ENCODE measurements at places on chromosomes 12 and 14.

- ATAC-seq, result no peak
Measured at GRCh38 chr12:93790472-93791152, 113.4 kb downstream of the CRADD start.

DNA sequence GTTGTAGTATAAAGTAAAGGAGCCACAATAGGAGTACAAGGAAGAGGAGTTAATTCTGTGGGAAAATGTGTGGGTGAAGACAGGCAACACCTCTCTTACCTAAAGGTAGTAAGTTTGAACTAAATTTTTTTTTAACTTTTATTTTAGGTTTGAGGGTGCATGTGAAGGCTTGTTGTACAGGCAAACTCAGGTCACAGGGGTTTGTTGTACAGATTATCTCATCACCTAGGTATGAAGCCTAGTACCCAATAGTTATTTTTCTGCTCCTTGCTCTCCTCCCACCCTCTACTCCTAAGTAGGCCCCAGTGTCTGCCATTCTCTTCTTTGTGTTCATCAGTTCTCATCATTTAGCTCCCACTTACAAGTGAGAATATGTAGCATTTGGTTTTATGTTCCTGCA, 70.5 kb downstream of the DNAI7 start:
- no peak for ATAC-seq

DNA sequence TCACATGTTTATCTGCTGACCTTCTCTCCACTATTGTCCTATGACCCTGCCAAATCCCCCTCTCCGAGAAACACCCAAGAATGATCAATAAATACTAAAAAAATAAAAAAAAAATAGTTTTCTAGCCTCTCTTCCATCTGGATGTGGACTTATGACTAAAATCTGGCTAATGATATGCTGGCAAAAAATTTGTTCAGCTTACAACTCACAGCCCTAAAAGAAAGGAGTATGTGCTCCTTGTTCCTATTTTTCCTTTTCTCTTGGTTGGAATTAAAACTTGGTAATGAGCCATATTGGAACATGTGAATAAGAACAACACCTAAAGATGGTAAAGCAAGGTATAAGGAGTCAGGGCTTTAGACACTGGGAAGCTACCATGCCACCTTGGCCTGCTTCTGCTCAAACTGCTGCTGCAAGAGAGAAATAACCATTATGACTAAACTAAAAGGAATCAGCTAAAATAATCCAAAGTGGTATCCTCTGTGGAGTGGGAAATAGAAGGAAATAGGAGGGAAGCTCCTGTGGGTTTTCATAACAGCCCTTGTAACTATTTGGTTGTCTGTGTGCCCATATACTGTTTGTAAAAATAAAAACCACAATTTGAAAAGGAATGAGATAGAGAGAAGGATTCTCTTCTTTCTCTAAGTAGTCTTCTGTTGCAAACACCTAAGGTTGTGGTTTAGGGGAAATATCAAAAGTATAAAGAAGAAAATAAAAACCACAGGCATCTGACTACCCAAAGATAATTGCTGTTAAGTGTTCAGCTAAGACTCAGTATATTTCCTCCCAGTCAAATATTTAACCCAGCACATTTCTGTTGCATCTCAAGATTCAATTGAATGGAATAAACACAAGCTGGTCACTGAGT, 53.8 kb downstream of the SDR9C7 start:
- ATAC-seq, result no peak

DNA sequence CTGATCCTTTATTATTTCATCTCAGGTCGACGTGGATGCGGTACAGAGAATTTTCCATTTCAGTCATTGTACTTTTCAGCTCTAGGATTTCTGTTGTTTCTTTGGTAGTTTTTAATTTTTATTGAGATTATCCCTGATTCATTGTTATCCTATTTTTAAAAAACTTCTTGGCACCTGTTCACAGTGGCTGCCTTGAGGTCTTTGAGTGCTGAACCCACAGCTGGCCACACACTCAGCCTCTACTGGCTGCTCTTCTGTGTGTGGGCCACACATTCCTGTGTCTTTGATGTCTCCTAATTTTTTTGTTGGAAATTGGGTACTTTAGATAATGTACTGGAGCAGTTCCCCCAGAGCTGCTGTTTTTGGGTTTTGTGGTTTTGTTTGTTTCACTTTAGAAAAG, 37.7 kb upstream of the ASPG start:
- ATAC-seq, result no peak

DNA sequence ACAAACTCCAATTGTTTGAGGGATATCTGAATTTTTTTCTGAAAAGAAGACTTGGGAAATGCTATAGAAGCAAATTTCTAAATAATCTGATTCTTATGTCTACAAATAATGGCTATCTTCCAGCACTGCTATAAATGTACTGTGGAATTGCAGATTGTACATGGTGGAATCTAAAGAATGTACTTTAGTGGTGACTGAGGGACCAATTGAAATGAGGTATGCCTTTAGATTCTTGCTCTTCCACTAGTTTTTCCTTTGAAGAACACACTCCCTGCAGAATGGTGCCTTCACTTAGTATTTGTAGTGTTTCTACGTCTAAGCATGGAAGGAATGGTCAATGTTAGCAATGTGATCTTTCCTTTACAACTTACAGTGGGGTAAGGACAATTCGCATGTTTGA, 11.7 kb upstream of the PRB4 start:
- ATAC-seq, result no peak

DNA sequence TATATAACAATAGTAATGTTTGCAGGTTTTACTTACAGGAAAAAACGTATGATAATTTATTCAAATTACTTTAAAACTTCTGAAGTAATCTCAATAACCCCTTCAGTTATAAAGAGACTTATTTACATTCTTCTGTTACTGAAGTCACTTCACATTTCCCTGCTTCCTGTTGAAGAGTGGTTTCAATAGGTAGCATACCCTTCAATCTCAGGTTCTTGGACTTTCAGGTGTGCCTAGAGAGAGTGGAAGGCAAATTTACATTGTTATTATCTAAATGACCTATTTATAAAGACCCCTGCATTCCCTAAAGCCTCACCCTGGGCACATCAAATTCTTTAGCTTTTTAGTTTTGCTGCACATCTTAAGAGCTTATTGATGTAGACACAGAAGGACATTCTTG, 137.6 kb upstream of the AEBP2 start:
- no peak for ATAC-seq

DNA sequence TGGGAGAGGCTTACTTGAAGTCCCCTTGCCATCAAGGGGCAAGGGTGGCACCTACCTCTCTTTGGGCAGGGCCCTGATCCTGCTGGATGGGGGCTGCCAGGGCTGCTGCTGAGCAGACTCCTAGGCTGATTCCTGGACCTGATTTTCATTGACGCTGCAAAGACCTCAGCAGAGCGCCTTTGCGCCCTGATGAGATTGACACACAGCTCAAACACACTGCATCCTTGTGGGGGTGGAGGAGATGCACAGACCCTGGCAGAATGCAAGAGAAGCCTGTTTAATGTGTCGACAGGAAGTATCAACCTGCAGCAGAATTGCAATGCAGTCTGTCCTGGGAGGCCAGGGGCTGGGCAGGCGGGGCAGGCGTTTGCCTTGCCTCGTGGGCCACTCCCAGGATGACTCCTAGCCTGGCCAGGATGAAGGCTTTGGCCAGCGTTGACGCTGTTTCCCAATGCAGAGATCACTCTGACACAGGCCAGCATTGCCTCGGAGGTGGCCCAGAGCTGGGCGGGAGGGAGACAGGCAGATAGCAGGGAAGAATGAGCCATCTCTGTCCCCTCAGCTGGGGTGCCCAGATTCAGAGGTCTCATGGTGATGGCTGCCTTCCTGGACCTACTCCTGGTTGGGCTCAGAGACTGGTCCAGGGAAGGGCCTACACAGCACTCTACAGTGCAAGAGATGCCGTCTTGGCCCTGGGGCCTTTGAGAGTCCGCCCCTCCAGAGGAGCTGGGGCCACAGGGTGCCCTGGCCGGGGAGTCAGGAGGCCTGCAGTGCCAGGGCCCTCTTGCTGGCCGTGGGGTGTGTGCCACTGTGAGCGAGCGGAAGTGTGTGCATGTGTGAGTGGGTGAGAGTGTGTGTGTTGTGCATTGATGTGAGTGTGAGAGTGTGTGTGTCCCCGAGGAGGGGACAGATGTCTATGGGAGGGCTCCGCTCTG, 108.3 kb downstream of the KIF26A start:
- ATAC-seq, result no peak

DNA sequence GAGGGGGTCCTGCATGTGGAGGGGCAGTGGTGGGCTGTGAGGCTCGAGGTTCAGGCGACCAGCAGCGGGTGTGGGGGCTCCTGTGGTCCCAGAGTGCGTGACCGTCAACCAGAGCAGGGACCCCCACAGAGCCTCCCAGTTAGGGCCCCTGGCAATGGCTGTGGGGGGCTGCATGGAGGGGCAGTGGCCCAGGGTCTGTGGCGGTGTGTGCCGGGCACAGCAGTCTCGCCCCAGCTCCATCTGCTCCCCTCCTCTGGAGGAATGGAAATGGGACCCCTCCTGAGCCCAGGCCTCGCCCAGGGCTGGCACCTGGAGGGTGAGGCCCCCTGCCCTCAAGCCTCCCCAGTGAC, 210.8 kb upstream of the C14orf180 start:
- ATAC-seq, result no peak

- no peak for ATAC-seq
Measured at GRCh38 chr14:56044196-56044595, 74.0 kb upstream of the PELI2 start.

DNA sequence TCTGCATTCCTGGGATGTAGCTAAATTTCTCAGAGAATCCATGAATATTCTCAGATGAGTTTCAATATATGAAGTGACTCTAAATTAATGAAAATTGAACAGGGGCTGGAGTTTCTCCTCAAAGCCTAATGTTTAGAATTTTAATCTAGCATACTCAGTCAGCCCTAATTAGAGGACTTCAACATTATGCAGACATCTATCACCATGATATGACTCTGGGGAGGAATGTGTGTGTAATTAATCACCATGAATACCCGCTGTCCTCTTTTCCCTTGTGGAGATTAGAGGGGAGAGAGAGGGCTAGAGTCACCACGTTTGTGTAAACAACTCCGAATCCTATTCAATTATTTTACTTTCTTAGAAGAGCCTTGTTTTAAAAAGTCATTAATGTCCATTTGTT, 698.6 kb upstream of the MDGA2 start:
- ATAC-seq, result no peak

- no peak for ATAC-seq
Measured at GRCh38 chr12:109162551-109162950, 46.2 kb downstream of the ACACB start.
